T-helper 2 cell treated with Interferon-gamma antibody and Interleukin-4, amounts not matched to agents 100 ng/mL and 5 ng/mL, for 36 hours (primary cell): ENCODE measurements at places on chromosomes 2 and 18. TPM values are rescaled to one million over a fixed set of nuclear protein-coding genes. Genes with fewer than 3 reads are reported as not detected.

MTCL1 gene
- 0.91 and 0.93 TPM in 2 replicates for total RNA-seq

UGT1A6 gene
- total RNA-seq: not detected in 2 replicates

CD28 gene
- 117 and 126 TPM in 2 replicates for total RNA-seq

TMEM214 gene
- 99.4 and 100 TPM in 2 replicates for total RNA-seq

FAM228A gene
- total RNA-seq: 0.57 TPM in 1 of 2 replicates, not detected in the other

ACMSD gene
- not detected in 2 replicates for total RNA-seq

FBLN7 gene
- 8.2 and 9.0 TPM in 2 replicates for total RNA-seq

VWA3B gene
- not detected in 2 replicates for total RNA-seq

ANKRD62 gene
- not detected in 2 replicates for total RNA-seq

CLEC4F gene
- not detected in 2 replicates for total RNA-seq

GCG gene
- total RNA-seq: not detected in 2 replicates

RAB6C gene
- total RNA-seq: not detected in 2 replicates

UGT1A4 gene
- total RNA-seq: not detected in 2 replicates

C2orf74 gene
- 2.9 and 7.0 TPM in 2 replicates for total RNA-seq

MYOM1 gene
- total RNA-seq: 1.5 and 1.8 TPM in 2 replicates

ACKR3 gene
- total RNA-seq: 3.9 and 4.9 TPM in 2 replicates

STEAP3 gene
- total RNA-seq: 0.09 and 0.27 TPM in 2 replicates

SKA1 gene
- 34.3 and 35.9 TPM in 2 replicates for total RNA-seq

GPD2 gene
- 17.7 and 18.8 TPM in 2 replicates for total RNA-seq

SERPINB10 gene
- not detected in 2 replicates for total RNA-seq

NOTO gene
- total RNA-seq: not detected in 2 replicates

SLC9A2 gene
- 0.07 TPM in 1 of 2 replicates, not detected in the other for total RNA-seq

FIGLA gene
- total RNA-seq: not detected in 2 replicates

TWIST2 gene
- total RNA-seq: not detected in 2 replicates

GATA6 gene
- total RNA-seq: not detected in 2 replicates

RBKS gene
- 0.86 and 1.8 TPM in 2 replicates for total RNA-seq

EFHD1 gene
- 1.0 and 1.1 TPM in 2 replicates for total RNA-seq

REG3A gene
- total RNA-seq: not detected in 2 replicates

ACADL gene
- not detected in 2 replicates for total RNA-seq

ASXL3 gene
- total RNA-seq: not detected in 2 replicates

ANO7 gene
- 0.32 and 0.52 TPM in 2 replicates for total RNA-seq

DSEL gene
- total RNA-seq: 0.02 TPM in 1 of 2 replicates, not detected in the other
